ENCODE measurements at places on chromosomes 16 and 17. TPM values are rescaled to one million over a fixed set of nuclear protein-coding genes. Genes with fewer than 3 reads are reported as not detected.

GRCh38 chr16:88375996-88376834, 6.5 kb upstream of the ZNF469 start:
- DNase-seq, result peak; percentile 67

DNA sequence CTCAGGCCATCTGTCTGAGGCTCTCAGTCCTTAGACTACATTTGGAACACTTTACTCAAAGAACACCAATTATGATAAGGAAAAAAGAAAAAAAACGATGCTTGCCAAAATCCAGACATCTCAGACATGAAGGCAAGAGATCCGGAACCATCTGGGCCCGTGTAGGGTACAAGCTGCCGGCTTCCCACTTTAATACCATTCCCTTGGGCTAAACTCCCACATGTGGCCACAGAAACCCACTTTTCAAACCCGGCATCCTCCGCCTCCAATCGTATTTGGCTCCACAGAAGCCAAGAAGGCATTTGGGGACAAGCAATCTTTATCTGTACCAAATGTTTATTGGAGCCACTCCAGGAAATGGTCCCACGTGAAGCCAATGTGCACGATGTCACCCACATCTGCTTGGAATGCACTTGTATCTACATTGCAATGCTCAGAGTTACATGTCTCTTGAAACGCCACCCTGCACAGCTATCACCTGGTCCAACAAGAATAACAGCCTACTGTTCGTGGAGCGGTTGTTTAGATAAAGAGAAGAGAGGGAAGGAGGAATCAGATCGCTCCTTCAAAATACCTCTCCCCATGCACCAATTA, 33.5 kb downstream of the XYLT1 start:
- peak; percentile 88 for DNase-seq

- DNase-seq, result no peak
These were observed 36.2 kb upstream of the RCVRN start for GRCh38 chr17:9941305-9941704.

DNA sequence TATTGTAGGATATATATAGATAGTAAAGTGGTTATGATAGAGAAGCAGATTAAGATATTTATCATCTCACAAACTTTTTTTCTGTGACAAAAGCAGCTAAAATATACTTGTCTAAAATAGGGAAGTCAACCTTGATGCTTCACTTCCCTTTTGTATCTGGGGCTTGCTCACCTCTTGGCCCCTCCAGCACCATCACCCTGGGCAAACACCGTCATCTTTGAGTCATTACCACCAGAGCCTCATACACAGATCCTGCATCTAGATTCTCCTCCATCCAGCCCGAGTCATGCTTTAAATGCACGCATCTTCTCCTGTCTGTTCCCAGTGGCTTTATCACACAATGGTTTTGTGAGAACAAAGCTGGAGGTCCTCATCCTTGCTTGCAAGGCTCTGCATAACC, 1062.7 kb upstream of the EEF2KMT start:
- no peak for DNase-seq

GRCh38 chr16:66551788-66552285, 539 bp upstream of the CKLF start:
- DNase-seq, result no peak

DNA sequence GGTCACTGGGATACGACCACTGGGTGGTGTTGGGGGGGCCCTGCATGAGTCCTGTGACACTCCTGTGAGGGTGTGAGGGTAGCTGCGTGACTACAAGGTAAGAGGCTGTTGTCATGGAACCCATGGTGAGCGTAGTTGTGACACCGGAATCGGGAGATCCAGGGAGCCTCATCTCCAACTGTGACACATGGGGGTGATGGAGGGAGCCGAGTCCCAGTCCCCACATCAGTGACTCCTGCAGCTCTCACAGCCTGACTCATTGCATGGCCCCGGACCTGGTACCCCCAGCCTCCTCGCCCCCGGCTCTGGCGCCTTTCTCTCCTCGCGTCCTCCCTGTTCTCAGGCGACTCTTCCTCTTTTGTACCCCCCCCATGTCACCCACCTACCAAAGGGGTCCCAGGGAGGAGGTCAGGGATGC, 14.2 kb downstream of the CDH16 start:
- DNase-seq, result no peak

GRCh38 chr17:40099619-40100418, 570 bp downstream of the NR1D1 start:
- DNase-seq, result no peak

- no peak for DNase-seq
These were observed 17.2 kb upstream of the NUDT16L1 start for GRCh38 chr16:4675864-4676786.

DNA sequence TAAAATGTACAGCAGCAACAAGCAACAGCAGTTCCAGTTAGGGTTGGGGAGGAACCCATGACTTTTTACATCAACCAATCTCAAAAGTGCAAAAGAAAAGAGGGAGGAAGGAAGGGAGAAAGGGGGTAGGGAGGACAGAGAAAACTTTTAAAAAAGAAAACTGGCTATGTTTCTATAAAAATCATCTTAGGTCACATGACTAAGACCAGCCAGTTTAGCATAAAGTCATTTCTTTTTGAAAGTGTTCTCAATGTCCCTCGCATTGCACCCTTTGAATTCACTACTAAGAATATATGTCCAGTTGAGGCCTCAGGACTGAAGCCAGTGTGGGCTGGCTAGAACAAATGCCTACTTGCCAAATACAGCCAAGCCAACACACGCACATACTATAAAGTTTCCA, 28.9 kb downstream of the DCUN1D3 start:
- no peak for DNase-seq

GRCh38 chr16:48537909-48538745, 71.9 kb downstream of the N4BP1 start:
- peak; percentile 17 for DNase-seq

AIPL1 gene
- not detected for polyA plus RNA-seq

PIMREG gene
- 90.1 TPM for polyA plus RNA-seq

EPX gene
- polyA plus RNA-seq, result not detected

ICAM2 gene
- polyA plus RNA-seq, result 25.2 TPM

CCL16 gene
- not detected for polyA plus RNA-seq

NGFR gene
- 2.6 TPM for polyA plus RNA-seq
